Stimulated activated CD8-positive, alpha-beta memory T cell treated with anti-CD3 and anti-CD28 coated beads, Interleukin-15, amount 100 ng/mL, for 24 hours (primary cell): ENCODE measurements at places on chromosomes 7 and 10.

DNA sequence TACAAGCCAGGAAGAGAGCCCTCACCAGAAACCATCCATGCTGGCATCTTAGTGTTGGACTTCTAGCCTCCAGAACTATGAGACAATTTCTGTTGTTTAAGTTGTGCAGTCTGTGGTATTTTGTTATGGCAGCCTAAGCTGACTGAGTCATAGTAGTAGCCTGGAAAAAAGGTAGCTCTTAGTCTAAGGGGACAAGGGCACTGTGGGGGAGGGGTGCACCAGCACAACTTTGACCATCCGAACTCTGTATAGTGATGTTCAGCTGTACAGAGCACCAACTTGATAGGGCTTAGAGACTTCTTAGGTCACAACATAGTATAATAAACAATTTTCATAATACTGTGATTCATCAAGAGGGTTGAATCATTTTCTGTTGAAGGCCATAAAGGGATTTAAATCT lies 14.3 kb downstream of the EIF4EBP2 start:
- DNase-seq = no peak

DNA sequence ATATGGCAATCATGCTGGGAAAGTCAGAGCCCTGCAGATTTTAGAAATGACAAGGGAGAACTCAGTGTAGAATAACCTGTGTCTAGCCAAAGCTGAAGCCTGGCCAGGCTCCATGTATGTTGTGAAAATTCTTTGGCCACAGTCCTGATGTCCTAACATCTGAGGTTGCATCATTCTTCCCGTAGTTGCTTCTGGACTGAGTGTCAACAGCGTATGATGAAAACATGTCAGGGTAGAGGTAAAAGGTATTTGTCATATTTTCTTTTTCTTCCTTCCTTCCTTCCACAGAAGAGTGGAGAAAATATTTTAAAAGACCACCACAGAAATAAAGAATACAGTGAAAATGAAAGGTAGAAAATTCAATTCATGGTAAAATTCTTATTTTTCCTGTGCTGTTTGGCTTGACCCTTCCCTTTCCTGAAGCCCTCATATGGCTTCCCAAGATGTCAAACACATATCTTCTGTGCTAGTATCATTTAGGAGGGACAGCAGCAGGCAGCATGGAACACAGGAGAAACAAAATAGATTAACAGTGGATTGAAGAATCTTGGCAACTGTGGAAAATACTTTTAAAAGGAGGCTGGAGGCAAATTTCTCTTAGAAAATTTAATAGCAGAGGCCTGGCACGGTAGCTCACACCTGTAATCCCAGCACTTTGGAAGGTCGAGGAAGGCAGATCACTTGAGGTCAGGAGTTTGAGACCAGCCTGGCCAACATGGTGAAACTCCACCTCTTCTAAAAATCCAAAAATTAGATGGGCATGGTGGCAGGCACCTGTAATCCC lies 18.9 kb upstream of the NRBF2 start:
- no peak for DNase-seq

DNA sequence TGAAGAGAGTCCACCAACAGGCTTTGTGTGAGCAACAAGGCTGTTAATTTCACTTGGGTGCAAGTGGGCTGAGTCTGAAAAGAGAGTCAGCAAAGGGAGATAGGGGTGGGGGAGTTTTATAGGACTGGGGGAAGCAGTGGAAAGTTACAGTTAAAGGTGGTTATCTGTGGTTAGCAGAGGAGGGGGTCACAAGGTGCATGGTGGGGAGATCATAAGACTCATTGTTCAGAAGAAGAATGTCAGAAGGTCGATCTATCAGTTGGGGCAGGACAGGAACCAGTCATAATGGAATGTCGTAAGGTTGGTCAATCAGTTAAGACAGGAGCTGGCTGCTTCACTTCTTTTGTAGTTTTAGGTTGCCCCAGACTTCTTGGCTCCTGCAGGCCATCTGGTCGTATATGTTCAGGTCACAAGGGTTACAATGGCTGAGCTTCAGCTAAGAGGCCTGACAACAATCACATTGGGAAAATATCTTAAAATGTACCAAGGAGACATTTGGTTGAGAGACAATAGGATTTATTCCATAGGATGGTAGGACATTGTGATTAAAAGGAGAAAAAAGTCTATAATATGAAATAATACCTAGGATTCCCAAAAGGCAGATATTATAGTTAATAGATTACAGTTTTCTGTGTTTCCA lies 356.4 kb downstream of the ANKRD7 start:
- no peak for DNase-seq

- DNase-seq = no peak
Measured at GRCh38 chr10:100780324-100780723, 34.9 kb downstream of the PAX2 start.

DNA sequence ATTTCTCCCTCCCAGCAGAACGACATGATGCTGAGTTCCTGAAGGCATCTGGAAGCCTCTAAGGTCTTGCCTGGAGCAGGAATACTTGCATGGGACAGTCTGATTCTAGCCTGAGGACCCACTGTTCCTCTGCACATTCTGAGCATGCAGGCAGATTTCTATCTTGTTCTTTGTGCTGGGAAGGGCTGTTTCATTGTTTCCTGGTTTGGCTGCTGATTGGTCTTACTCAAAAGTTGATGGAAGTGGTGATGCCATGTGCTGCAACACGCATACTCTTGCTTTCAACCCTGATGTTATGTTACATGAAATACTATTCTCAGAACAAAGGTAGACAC lies 307.0 kb downstream of the GATA3 start:
- no peak for DNase-seq

GRCh38 chr7:78368771-78369170 lies 570.2 kb downstream of the PHTF2 start:
- DNase-seq = no peak

GRCh38 chr10:124289851-124290795 lies 128.6 kb downstream of the OAT start:
- no peak for DNase-seq

GRCh38 chr10:69458430-69459100 lies 7.3 kb downstream of the TSPAN15 start:
- no peak for DNase-seq

GRCh38 chr10:48800007-48800675 lies 115.5 kb downstream of the WDFY4 start:
- DNase-seq = no peak

GRCh38 chr7:19772306-19772705 lies 1.1 kb downstream of the TMEM196 start:
- DNase-seq = no peak

- no peak for DNase-seq
Measured at GRCh38 chr10:20765066-20765465, 132.0 kb downstream of the NEBL start.

DNA sequence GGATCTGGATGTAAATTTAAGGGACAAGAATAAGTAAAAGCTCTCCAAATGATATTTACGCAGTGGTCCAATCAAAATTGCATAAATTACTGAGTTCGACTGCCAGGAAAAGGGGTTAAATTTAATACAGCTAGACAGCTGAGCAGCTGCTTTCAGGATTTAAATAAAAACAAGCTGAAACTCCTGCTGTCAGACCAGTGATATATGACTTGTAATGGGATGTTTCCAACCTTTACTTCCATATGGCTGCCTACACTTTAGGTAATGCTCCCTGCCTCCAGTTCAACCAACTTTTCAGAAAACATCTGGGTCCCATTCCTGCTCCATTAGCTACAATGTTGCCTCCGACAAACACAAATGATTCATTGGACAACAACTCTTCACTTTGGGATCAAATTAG lies 326.3 kb upstream of the DGKB start:
- DNase-seq = no peak

DNA sequence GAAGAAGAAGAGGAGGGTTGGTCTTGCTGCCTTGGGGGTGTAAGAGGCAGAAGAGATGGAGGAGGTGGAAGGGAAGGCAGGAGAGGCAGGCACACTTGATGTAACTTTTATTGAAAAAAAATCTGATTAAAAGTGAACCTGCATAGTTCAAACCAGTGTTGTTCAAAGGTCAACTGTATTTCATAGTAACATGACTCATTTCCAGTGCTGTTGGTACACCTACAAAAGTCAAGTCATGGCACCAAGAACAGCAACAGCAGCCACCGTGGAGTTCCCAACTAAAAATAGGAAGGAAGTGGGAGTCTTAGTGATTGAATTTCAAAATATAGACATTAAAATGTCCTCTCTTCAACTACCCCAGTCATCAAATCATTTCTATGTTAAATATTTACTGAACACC lies 88.5 kb downstream of the CTNNA3 start:
- DNase-seq = no peak

DNA sequence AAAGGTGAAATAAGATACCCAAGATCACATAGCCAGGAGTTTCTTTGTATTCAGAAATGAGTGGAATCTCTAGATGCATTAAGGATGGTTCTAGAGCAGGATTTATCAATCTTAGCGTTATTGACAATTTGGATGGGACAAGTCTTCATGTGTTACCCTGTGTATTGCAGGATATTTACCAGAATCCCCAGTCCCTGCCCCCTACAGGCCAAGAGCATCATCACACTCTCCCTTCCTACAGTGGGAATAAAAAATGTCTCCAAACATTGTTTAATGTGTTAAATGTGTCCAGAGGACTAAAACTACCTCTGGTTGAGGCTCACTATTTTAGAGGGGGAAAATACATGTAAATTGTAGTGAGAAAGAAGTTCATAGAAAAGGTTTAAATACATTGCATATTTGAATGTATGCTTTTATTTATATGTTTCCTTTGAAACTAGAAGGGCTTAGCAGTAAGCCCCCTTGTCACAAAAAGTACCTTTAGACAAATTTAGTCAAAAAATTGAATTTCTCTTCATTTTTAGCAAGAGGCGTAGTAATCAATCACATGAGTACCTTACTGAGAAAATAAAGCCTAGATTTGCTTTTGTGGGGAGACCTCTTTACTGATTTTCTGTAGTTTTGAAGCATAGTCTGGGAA lies 141.2 kb downstream of the MLLT10 start:
- DNase-seq = no peak

DNA sequence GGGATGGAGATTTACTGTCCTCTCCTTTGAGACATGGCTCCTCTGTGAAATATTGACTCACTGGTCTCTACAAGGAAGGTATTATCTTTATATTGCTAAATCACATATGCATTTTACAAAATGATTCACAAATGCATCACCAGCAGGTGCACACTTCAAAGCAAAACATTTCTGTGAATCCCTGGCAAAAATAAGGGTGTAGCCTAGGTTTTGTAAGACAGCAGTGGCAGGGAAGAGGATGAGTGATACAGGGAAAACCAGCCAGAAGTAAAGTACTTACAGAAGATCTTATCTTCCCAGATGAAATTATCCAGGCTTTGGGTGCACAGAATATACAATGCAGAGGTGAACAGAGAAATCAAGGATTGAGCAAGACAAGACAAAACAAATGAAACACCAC lies 1094.6 kb downstream of the GATA3 start:
- no peak for DNase-seq

DNA sequence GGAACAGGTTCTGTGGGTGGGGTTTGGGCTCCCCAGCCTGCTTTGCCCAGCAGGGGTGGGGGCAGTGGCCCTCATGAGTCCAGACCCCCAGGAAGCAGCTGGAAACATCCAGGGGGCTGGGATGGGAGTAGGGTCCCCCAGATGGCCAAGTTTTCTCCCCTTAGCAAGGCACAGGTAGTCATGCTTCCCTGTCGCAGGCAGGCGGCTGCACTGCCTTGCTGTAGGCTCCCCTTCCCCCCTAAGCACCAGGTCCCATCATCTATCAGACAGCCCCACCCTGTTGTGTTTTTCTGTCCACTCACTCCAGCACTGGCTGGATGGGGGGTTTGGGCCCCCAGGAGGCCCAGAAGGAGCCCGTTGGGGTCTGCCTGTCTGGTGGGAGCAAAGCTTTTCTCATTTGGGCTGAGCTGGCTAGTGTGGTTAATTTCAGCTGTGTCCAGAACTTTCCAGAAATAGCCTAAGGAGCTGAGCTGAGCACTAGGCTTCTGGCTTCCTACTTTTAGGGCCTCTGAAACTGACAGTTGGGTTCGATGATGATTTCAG lies 7.9 kb downstream of the BRI3 start:
- no peak for DNase-seq

DNA sequence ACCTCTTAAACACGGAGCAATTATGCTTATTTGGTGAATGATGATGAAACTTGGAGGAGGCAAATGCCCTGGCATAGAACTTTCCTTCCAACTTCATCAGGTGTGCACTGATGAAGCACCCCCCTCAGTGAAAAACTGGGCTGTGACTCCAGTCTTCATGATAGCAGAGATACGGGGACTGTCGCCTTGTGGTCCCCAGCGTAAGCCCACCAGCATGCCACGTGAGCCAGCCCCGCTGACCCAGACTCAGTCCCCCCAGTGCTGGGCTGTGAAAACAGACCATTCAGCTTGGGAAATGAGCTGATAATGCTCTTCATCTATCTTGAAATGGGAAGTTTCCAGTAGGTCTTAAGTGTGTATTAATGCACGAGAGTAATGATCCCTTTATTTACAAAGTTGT lies 177.0 kb downstream of the SNX10 start:
- no peak for DNase-seq

DNA sequence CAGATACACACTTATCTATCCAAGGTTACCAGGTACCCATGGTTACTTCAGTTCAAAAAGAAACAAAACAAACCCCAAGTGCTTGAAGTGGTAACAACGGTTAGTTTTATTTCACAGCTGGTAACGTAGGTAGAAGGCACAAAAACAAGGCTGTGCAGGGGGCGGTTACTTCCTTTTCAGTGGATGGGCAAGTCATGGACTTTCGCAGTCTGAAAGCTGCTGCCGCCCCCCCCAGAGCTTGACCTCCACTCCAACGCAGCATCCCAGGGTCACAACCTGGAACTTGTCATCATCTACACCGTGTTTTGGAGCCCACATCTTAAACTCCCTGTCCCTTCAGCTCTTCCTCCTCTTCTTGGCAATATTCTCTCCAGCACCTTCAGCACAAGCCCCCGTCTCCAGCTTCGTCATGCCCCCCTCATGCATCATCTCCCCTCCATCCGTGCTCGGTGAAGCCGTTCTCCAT lies 181.2 kb upstream of the ITGB1 start:
- no peak for DNase-seq

GRCh38 chr7:18086165-18087025 lies 58.7 kb upstream of the PRPS1L1 start:
- DNase-seq = no peak

DNA sequence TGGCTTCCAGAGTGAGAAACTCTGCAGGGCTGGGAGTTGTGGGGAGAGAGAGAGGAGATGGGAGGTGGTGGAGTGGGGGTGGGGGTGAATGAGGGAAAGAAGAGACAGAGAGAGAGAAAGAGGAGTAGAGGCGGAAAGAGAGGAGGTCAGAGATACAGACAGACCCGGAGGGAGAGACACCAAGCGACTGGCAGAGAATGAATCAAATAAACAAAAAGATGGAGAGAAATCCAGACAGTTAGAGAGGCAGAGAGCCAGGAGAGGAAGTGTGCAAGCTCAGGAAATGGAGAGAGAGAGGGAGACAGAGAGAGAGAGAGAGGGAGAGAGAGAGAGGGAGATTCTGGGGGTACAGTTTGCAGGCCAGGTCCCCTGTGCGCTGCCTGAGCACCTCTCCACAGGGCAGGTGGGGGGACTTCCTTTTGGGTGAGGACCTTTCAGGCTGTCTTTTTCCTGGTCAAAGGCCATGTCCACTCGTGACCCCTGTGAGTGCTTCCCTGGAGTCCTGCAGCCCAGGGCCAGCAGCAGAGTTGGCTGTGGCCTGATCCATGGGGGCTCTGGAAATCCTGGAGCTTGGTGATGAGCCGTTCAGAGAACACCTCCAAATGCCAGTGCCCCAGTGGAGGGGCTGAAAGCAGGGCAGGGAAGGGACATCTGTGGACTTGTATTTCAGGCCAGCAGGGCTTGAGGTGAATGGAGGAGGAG lies 25.0 kb upstream of the PCBD1 start:
- no peak for DNase-seq
